ENCODE measurements at places on chromosomes 4 and X.
A peak's percentile ranks its signal among the peaks of the same experiment; 100 is the strongest.

GRCh38 chrX:1283741-1284140, 15.1 kb downstream of the CSF2RA start:
- no peak for DNase-seq

- DNase-seq, result peak; percentile 67
These were observed at the start of gene SPIN4 for GRCh38 chrX:63350941-63351616. Gene SPIN4 (minus strand): TSS chrX:63351332. CDS start chrX:63350819, 513 bp downstream.

- DNase-seq, result no peak
These were observed 39.3 kb upstream of the MAGEA10 start for GRCh38 chrX:152177497-152178269.

DNA sequence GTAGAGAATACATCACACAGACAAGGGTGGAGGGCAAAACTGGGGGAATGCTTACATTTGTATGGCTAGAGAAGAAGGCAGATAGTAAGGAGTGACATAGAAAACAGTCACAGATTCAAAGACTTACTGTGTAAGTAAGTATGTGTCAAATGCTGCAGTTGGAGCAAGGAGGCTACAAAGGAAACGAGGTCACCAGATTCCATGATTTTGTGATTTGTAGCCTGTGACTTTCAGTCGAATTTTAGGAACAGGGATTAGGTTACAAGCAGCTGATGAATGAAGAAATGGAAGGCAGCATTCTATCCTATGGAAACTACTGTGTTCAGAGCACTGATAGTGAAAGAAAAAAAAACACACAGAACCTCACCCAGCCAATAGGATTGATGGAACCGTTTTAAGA, 407.9 kb downstream of the IL15 start:
- DNase-seq, result no peak

DNA sequence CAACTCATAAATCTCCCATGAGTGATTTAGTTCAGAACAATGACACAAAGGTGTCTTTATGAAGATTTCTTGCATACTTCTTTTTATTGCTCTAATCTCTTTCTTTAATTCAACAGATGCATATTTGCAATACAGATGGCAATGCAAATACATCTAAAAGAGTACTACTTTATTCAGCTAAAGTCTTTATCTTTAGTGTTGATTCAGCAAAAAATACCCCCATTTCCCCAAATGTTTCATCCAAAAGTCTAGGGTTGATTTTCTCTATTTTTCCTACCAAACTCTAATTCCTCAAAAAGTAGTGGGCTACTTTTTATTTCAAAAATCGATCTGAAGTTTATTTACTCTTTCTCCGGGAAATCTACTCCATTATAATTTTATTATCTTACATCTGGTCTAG, 1055.2 kb downstream of the STIM2 start:
- no peak for DNase-seq

GRCh38 chr4:113013751-113014150, 35.7 kb upstream of the ANK2 start:
- no peak for DNase-seq

- DNase-seq, result no peak
These were observed 19.2 kb upstream of the FAAH2 start for GRCh38 chrX:57267308-57267707.

DNA sequence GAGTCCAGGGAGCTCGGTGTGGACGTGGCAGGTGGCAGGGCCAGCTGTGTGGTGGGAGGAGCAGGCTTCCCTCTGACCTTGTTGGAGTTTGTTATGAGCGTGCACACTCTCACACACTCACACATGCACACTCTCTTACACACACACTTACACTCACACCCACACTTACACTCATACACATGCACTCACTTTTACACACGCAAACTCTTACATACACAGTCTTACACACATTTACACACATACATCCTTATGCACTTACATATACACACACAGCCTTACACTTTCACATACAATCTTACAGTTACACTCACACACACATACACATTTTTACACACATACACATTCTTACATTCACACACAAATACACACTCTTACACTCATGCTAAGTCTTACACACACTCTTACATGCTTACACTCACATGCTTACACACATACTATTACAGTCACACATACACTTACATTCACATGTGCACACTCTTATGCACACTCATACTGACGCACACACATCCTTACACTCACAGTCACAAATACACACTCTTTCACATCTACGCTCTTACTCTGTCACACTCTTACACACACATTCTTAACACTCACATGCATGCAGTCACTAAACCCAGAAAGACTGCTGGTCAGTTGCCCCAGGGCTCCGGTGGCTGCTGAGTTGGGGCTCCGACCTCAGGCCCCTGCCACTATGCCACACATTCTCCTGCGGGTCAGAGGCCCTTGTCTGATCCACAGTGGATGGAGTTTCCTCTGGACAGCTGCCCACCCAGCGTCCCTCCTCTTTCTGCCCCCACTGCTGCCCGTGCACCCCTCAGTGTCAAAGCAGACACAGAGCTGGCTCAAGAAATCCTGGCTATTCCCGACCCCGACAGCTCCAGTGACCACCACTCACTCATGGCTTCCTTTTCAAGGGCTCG, 95.8 kb downstream of the ADRA2C start:
- no peak for DNase-seq

GRCh38 chr4:186854256-186854655, 130.6 kb upstream of the FAT1 start:
- DNase-seq, result no peak

- DNase-seq, result no peak
These were observed 16.1 kb upstream of the TASL start for GRCh38 chrX:30593440-30594200.

DNA sequence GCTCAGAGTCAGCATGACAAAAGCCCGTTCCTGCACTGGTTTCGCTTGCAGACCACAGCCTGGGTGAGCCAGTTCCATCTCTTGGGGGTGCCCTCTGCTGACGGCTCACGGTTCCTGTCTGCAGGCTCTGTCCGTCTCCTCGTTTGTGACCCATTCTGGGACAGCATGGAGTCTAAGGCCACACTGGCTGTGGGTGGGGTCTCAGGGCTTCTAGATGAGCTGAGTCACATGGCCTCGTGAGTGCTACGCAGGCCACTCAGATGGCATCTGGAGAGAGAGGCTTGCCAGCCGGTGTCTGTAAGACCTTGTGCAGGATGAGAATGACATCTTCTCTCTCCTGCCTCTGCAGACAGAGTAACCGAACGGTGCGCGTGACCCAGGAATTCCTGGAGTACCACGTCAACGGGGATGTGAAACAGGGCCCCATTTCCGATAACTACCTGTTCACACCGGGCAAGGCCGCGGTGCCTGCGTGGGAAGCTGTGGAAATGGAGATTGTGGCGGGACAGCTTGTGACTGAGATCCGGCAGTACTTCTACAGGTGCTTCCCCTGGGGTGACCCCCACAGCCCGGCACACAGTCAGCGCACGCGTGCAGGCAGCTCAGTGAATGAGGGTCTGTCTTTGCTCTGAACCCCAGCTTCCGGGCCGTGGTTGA, 31.6 kb upstream of the MRFAP1 start:
- peak; percentile 9 for DNase-seq

GRCh38 chr4:6313216-6313615, 43.6 kb downstream of the WFS1 start:
- no peak for DNase-seq

- DNase-seq, result no peak
These were observed 74.6 kb downstream of the MAP3K15 start for GRCh38 chrX:19440713-19441112.

GRCh38 chrX:46279925-46280313, 265.3 kb downstream of the ZNF674 start:
- no peak for DNase-seq

DNA sequence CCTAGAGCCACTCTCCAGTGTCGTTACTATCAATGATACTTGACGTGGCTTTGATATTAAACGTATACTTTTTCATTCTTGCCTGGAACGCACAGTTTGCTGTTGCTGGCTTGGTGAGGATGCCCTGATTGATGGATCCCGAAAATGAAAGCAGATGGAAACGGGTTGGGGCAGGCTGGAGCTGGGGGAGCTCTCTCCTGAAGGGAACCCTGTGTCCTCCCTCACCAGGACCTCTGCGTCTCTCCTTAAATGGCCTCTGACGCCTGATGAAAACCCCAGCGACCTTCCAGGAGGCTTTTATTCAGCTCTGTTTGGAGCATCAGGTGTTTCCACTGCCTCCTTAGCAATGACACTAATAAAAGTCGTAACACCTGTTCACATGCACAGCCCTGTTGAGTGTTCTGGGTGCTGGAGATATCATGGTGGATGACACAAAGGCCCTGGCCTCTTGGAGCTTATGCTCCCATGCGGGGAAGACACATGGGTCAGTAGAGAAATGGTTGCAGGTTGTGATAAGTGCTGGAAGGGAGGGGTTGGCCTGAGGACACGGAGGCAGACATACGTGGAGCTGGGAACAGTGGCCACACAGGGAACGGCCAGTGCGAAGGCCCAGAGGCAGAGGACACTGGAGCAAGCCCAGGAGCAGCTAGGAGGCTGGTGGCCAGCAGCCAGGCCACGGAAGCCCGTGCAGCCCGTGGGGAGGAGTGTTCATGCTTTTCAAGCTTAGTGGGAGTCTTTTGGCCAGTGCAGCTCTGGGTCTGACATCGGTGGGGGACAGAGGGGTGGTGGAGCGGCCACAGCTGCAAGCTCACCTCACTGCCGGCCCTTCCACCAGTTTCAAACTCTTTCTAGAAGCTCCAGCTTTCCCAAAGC, 7.5 kb downstream of the MSANTD1 start:
- no peak for DNase-seq

GRCh38 chrX:71091263-71091662, 4.4 kb upstream of the FOXO4 start:
- no peak for DNase-seq

- no peak for DNase-seq
These were observed 142.4 kb downstream of the TSPAN5 start for GRCh38 chr4:98516042-98516440.
